GM03348 (cell line): ENCODE measurements at places on chromosomes 11 and 22.

DNA sequence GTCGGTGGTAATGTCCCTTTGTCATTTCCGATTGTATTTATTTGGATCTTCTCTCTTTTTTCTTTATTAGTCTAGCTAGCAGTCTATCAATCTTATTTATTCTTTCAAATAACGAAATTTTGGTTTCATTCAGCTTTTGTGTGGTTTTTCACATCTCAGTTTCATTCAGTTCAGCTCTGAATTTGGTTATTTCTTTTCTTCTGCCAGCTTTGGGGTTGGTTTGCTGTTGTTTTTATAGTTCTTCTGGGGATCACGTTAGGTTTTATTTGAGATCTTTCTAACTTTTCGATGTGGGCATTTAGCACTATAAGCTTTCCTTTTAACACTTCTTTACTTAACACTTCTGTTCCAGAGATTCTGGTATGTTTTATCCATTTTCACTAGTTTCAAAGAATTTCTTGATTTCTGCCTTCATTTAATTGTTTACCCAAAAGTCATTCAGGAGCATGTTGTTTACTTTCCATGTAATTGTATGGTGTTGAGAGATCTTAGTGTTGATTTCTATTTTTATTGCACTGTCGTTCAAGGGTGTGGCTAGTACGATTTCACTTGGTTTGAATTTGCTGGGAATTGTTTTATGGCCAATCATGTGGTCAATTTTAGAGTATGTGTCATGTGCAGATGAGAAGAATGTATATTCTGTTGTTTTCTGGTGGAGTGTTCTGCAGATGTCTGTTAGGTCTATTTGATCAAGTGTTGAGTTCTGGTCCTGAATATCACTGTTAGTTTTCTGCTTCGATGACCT lies 7.7 kb upstream of the SCGB1D1 start:
- DNase-seq: no peak

DNA sequence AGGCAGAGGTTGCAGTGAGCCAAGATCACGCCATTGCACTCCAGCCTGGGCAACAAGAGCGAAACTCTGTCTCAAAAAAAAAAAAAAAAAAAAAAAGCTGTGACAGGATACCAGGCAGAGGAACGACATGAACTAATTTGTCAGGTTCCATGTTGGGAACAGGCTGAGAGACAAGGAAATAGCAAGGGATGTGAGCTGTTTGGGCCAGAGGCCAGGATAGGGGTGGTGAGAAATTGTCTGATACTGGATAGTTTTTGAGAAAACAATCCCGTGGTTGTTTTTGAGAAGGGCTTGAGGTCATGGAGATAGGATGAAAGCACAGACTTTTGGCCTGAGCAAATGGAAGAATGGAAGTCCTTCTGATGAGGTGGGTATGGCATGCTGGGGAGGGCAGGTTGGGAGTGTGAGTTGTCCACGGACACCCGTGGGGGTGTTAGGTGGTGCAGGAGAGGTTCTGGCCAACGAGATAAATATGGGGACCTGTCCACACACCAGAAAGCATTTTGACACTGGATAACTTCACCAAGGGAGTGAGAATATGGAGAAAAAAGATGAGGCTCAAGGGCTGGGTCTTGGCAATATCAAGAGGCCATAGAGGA lies 13.7 kb downstream of the PIWIL3 start:
- DNase-seq: no peak

DNA sequence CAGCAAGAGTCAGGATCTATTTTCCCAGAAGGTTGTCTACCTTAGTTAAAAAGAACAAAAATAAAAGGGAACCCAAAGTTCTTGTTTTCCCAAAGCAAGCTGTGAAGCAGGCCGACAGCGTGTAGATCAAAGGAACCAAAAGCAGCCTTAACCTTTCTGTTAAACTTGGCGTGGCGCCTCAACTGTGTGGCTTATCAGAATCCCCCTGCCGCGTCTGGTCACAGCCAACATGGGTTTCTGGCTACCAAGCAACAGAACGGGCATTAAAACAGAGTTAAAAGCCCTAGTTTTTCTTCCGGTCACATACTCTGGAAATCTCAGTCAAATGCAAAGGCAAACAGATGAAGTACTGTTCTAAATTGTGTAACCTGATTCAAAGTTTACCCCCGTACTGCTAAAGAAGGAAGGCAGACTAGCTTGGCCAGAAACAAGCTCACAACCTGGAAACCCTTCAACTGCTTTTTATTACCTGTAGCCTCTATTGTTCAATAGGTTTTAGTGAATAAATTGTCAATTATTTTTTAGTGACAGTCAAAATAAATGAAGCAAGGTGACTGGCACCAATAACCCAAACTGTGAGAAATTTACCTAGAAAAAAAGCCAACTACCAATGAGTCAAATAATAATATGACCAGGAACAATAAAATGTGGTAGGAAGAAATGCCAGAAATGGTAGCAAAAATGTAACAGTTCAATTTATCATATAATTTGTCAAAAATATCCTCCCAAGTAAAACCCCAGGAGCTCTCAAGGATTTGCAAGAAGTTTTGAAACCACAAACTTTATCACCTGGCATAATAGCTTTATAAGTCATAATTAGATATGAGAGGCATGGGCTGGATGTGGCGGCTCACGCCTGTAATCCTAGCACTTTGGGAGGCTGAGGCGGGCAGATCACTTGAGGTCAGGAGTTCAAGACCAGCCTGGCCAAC lies 21.4 kb downstream of the CHKA start:
- no peak for DNase-seq

GRCh38 chr11:11732116-11732515 lies 109.7 kb upstream of the USP47 start:
- DNase-seq: no peak

- no peak for DNase-seq
These were observed 4.4 kb downstream of the MAP3K11 start for GRCh38 chr11:65609665-65610064.

DNA sequence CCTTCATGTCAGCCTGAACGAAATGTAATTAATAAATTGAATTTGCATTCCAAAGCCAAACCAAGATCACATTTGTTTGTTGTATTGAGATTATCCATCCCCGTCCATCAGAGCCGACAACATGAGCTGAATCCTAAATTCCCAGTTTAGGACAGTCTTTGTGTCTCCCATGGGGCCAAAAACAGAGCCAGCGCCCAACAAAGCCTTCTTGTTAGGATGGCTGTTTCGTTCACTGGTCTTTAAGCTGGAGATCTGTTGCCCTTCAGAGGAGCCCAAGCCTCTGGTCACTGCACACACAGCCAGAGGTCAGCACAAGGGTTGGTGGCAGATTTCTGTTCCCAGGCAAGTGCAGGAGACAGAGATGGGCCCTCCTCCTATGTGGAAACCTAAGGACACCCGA lies 25.8 kb downstream of the DSCAML1 start:
- no peak for DNase-seq

- DNase-seq: no peak
These were observed 12.9 kb downstream of the ARHGEF17 start for GRCh38 chr11:73320763-73321603.
